CMK (cell line): ENCODE measurements at places on chromosomes 3 and 15.

- DNase-seq, result peak; percentile 21
Observed at GRCh38 chr15:81029414-81030300, 28.9 kb downstream of the TLNRD1 start.

DNA sequence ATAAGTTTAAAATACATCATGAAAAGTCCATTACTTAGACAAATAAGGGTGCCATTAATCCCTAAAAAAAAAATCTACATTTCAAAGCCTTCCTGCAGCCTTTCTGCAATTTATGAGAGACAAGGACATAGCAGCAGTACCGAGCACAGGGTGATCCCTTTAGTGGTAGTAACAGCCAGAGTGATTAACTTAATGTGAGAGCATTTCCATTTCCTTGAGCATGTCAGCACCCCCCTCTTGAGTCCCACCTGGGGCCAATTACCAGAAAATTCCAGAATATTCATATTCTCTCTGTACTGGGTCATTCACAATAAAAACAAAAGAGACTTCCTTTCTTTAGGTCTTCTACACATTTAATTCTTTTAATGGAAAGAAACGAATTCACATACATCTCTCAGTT is 546.9 kb upstream of the CCDC54 start:
- no peak for DNase-seq

DNA sequence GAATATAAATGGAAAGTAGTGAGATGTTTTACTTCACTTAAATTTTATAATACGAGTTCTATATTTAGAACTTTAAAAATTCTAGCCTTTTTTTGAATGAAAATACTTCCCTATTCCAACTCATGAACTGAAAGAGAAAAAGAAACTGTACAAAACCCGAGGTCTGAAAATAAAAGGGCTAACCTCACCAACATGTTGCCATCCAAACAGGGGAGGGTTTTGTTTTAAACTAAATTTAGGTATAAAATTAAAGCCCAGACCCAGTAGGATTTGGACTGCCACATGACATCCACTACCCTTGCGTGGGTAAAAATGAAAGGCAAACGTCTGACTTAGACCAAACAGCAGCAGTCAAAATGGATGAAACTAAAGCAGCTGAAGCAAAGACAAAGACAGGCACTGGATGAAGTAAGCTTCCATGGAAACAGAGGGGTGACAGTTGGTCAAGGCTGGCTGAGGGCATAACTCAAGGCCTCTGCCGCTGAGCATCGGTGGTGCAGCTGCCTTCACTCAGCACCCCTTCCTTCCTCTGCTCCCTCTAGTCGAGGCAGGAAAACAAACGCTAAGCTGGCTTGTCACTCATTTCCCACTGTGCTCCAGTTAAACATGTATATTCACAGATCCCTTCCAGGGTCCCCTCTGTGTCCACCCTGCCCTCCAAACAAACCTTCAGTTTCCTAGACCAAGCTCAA is 58.1 kb downstream of the TM4SF4 start:
- no peak for DNase-seq

DNA sequence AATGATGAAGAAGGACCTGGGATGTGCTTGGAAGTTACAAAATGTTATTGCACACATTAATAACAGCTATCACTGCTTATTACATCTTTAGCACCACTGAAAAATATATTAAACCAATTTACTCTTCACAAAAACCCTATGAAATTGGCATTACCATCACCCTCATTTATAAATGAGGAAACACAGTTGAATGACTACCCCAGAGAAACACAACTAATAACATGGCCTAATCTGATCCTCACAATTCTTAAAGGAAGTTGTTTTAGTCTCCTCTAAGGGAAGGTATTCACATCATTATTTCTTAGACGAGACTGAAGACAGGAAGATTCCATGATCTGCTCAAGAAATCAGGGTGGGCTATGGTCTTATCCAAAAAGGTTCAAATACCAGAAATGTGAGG is 35.9 kb downstream of the INO80 start:
- no peak for DNase-seq

DNA sequence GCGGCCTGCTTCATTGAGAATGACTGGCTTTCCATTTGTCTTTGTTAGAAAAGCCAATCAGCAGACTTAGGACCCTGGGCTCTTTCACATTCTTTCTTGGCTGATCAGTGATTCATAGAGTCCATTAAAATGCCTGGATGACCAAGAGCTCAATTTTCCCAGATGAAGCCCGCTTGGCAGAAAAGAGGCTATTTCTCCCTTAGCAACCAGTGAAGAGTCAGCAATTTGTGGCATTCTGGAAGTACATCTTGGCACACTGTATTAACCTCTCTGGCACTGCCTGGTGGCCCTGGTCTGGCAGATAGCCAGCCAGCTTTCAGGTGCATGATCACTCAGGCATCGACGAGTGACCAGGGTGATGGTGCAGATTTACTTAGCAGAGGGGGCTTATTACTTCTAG is 145.7 kb upstream of the PLAAT1 start:
- no peak for DNase-seq

DNA sequence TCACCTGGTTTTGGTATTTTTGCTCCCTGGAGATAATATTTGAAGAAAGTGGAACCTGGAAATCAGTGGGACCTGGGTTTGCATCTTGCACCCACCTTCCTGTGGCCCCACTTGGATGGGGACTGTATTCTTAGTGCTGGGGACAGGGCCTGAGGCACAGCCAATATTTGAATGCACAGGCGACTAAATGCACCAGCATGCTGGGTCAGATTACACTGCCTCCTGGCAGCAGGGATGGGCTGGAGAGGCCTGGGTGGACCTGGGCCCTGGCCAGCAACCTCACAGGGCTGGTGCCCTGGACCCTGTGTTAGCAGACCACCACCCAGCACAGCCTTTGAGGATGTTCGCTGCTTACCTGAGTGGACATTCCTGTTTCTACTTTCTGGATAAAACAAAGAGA is 10.5 kb downstream of the ITIH4 start:
- no peak for DNase-seq

DNA sequence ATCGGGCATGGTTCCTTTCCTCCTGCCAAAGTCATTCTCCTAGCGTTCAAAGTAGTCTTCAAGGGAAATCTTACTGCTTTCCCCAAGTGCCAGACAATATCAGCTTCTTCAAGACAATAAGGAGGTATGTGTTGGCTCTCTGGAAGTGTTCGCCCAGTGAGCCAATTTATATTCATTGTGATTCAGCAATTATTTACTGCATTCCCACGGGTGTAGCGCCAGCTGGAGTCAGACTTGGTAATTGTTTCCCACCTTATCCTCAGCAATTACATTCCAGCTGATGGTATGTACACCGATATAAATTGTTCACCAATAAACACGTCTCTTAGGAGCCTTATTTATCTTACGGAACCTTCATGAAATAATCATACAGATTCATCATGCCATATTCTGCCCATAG is 103.6 kb upstream of the CTNNB1 start:
- DNase-seq, result no peak

DNA sequence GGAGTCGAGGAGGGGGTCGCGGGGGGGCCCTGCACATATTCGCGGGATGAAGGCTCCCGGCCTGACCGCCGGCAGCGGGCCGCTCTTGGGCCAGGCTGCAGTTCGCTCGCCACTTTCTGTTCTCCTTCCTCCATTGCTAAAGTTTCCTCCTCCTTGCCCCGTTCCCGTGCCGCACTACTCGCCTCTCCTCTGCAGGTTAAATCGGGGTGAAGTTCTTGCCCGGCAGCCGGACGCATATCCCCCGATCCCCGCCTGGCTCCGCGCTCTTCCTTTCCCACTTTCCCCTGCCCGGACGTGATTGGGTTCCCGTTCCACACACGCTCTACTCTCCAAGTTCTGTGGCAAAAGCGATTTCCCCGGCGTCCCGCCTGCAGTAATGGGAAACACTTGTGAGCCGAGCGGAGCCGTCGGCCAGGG is 556 bp downstream of the CRYBG3 start:
- no peak for DNase-seq

- no peak for DNase-seq
Observed at GRCh38 chr15:61081027-61081322, 148.1 kb downstream of the RORA start.

- DNase-seq, result no peak
Observed at GRCh38 chr3:48186631-48187300, 1.5 kb downstream of the CDC25A start.

- DNase-seq, result no peak
Observed at GRCh38 chr3:24167429-24167828, 222.3 kb downstream of the NR1D2 start.

DNA sequence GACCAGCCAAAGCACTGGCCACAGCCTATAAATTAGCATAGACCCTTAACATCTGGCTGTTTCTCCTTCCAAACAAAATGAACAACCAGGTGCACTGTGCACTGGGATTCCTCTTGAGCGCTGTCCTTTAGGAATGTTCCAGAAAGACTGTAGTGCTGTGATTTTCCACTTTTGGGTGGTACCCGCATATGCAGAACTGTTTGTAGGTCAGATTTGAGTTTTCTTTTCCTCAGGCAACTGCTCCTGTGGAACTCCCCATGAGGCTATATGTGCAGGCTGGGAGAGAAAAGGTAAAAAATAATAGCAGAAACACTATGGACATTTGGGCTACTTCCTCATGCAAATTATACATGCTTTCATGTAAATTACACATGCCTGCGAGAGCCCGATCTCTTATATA is 139.1 kb downstream of the CHST2 start:
- DNase-seq, result no peak

GRCh38 chr3:194586836-194587235 is 46.4 kb downstream of the TMEM44 start:
- DNase-seq, result no peak

- no peak for DNase-seq
Observed at GRCh38 chr3:120469440-120469839, 18.6 kb upstream of the FSTL1 start.

DNA sequence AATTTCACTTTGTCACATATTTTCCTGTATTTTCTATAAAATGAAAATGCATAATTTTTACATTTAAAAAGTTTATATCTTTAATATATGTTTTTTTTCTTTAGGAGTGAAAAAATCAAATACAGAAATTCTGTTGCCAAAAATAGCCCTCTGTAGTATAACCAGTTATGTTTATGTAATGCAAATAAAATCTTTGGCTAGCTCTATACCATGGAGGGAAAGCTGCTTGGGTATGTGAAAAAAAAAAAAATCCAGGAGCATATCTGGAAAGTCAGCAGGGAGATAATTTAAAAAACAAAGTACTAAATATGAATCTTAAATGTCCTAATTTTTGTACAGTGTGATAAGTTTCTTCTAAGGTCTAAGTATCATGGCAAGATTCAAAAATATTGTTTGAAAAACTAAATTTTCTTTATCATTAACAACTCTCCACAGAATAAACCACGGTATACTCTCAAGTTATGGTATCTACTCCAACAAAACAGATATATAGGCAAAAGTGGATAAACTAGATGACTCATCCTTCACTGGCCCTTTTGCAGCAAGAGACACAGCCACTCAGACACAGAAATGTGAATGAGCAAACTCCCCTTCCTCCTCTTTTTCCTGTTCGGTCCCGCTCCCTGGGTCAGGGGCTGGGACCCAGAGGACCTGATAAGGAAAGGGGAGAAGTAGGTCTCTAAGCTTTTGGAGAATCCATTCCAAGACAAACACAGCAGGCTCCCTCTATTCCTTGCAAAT is 66.6 kb downstream of the PDZRN3 start:
- no peak for DNase-seq

- DNase-seq, result no peak
Observed at GRCh38 chr3:187900993-187901755, 155.9 kb upstream of the BCL6 start.

DNA sequence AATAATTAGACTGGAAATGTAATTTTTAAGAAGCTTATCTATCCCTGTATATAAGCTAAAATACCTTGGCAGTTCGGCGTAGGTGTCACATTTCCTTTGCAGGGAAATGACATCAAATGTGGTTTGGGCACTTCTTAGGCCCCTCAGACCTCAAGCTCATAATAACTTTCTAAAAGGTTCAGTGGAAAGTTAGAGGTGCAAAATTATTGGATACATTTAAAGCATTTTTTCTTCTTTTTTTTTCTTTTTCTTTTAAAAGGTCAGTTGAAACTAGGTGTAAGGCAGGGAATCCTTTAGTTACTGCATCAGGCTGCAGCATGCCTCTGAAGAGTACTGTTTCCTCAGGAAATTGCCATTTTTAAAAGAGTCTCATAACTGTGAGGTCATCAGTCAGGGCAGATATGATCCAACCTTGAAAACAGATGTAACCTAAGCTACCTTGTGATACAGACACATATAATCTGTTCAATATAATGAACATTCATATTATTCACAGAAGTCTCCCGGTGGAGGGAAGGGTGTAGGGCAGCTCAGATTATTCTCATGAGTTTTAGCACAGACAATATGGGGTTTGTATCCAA is 4.8 kb downstream of the SACM1L start:
- DNase-seq, result no peak

GRCh38 chr3:101687142-101687931 is 819 bp upstream of the RPL24 start:
- no peak for DNase-seq

- no peak for DNase-seq
Observed at GRCh38 chr3:54538346-54538745, 389.5 kb downstream of the LRTM1 start.

- DNase-seq, result no peak
Observed at GRCh38 chr15:38562278-38562677, 2.3 kb downstream of the RASGRP1 start.

- DNase-seq, result no peak
Observed at GRCh38 chr3:179606534-179607085, 2.0 kb downstream of the NDUFB5 start.

GRCh38 chr3:27728195-27729087 is 6.3 kb upstream of the EOMES start:
- no peak for DNase-seq

DNA sequence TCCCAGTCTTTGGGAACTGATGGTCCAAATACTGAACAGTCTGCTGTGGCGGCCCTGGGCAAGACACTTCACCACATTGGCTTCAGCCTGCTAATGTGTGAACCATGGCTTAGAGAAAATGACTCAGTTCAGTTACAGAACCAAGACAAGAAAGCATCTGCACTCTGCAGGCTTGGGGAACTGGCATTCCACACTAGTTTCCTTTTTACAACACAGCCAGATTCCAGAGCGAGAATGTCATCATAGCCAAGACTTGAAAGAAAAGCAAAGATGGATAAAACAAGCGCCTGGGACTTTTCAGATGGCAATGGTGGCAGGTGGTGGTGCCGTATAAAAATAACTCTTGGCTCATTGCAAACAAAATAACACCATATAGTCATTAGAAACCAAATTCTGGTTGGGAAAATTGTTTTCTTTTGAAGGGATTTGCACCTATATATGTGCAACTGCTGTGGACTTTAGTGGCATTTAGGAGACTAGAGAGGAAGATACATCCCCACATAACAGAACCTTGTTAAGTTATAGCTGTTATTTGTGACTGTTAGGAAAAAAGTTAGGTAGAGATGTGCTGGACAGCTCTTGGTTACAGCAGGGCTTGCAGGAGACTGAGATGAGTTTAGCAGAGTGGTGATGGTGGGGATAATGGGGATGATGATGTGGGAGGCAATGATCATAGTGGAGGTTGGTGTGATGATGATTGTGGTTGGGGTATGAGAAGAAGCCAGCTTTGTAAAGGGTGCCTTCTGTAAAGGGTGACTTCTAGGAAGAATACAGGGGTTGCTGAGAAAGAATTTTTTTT is 273.6 kb downstream of the THRB start:
- no peak for DNase-seq

GRCh38 chr15:39181056-39181747 is 399.7 kb upstream of the THBS1 start:
- DNase-seq, result no peak

GRCh38 chr15:64112073-64112772 is 16.4 kb downstream of the SNX1 start:
- no peak for DNase-seq

GRCh38 chr3:12999147-13000140 is 73.8 kb downstream of the IQSEC1 start:
- DNase-seq, result peak; percentile 94
